ENCODE measurements at places on chromosomes 3 and 15.

DNA sequence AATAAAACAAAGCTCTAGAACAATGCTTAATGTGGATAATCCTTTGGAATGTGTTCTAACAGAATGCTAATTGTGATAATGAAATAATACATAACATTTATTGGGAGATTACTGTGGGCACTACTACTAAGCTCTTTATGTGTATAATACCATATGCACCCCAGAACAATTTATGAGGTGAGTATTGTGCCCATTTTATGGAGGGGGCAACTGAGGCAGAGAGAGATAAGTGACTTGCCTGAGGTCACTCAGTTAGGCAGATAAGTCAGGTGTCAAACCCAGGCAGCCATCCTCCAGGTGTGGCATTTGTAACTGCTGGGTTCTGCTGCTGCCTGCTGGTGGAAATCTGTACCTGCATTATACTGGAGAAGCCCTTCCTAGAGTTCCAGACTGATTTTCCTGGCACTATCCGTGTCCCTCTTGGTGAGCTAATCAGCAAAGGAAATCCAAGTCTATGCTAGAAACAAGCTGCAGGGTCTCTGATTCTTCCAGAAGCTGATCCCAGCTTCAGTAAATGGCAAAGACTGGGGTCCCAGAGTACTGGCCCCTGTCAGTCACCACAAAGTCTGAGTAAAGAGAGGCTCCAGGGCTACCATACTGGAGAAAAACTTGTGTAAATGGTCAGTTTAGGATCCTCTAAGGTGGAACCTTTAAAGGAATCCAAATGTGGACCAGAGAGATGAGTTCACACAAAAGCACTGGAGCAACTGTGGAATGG is 22.6 kb upstream of the RBP1 start:
- DNase-seq, result peak; percentile 33

DNA sequence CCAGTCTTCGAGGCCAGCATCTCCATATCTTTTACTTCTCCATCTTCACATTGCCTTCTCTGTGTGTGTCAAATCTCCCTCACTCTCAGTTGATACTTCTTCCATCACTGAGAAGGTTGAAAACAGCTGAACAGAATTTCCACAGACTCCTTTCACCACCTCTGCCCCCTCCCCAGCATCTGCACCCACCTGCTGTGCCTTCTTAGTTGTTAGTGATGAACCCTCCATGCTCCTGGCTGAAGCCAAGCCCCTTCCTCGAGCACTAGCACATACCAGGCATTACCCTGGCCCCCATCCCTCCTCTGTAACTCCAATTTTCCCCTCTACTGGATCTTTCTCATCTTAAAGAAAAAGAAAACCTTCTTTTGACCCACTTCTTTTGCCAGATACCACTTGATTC is 27.8 kb upstream of the ESYT3 start:
- DNase-seq, result no peak

DNA sequence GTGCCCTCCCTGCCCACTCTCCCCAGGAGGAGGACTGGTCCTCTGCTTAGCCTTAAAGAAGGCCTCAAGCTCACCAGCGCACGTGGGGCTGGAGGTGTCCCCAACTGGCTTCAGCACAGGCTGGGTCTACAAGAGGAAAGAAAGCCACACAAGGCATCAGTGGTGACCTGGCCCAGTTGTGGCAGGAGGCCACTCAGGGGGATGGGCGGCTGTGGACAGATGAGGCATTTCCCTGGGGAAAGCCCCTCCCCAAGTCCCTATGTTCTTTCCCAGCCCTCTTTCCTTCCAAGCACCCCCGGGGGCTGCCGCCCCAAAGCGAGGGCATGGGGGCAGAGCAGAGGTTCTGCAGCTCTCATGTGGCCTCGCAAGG is 155.2 kb upstream of the TLE3 start:
- DNase-seq, result no peak

DNA sequence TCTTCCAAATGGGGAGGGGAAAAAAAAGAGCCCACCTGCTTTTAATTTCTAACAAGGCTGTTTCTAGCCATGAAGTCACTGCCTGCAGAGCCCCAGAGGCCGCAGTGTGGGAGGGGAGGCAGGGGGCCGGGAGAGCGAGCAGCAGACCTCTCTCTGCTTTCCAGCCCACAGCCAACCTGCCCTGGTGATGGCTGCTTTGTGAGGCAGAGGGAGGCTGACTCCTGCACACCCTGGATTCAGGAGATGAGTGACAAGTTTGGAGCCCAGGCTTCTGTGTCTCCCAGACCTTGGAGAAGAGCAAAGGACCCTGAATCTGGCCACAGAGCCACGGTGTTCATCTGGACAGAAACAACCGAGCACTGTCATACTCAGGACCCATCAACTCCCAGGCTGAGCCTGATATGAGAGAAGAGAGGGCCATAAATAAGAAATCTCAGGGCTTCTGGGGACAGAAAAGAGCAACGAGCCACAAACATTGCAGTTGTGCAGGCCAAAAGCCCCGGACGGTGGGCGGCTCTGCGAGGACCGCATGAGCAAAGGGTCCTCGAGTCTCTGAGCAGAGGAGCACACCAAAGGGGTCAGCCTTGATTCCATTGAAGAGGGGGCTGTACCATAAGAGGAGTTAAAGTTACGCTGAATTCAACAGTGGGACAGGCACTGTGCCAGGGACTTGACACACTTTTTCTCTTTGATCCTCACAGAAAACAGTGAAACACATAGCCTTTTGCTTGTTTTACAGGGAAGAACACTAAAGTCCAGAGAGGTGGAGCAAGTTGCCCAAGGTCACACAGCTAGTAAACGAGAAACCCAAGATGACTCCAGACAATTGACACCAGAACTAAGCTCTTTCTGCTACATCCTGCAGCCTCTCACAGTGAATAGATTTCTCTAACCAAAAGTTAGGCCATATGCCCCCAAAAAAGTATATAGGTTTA is 97.2 kb downstream of the SEMA5B start:
- no peak for DNase-seq

- DNase-seq, result no peak
Observed at GRCh38 chr3:190132371-190132770, 11.7 kb upstream of the P3H2 start.

- DNase-seq, result no peak
Observed at GRCh38 chr3:136465296-136465695, 215.2 kb downstream of the PCCB start.

DNA sequence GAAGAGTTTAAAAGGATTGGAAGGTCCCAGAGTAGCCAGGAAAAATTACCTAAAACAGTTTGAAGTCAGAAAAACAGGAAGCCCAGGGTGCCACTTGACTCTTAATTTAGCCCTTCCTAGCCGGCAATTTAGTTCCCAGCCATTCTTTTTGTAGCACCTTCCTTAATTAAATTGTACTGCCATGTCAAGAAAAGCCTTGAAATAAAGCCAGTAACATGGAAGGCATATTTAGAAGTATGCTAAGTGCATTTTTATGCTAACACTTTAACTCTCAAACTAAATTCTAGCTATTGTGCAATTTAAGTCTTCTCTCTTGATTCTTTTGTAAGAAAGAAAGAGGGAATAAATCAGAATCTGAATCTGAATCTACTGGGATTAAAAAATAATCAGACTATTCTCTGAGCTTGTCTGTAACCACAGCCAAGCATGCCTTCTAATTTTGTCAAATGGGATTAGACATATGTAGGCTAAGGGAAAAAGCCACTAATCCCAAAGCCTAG is 43.2 kb downstream of the MAP3K13 start:
- no peak for DNase-seq

DNA sequence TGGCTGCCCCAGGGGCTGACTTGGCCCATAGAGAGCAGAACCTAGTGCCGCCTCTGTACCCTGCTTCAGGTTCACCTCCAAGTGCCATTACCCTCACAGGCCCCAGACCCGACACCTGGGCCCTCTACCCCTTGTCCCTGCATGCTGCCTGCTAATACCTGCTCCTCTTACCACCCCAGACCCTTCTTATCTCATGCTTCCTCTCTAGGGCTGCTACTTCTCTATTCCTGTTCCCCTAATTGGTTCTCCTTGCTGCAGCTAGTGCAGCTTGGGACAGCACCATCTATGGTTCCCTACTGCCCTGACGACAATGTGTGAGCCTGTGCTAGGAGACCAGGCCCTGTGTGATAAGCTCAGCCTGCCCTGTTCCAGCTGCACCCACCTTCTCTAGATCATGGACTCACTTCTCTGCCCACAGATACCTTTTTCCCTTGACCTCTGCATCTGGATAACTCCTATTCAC is 15.3 kb downstream of the HDAC11 start:
- DNase-seq, result no peak

GRCh38 chr15:93173369-93173768 is 84.4 kb upstream of the RGMA start:
- no peak for DNase-seq

- DNase-seq, result peak; percentile 78
Observed at GRCh38 chr15:68679961-68680371, 101.2 kb downstream of the CORO2B start.

DNA sequence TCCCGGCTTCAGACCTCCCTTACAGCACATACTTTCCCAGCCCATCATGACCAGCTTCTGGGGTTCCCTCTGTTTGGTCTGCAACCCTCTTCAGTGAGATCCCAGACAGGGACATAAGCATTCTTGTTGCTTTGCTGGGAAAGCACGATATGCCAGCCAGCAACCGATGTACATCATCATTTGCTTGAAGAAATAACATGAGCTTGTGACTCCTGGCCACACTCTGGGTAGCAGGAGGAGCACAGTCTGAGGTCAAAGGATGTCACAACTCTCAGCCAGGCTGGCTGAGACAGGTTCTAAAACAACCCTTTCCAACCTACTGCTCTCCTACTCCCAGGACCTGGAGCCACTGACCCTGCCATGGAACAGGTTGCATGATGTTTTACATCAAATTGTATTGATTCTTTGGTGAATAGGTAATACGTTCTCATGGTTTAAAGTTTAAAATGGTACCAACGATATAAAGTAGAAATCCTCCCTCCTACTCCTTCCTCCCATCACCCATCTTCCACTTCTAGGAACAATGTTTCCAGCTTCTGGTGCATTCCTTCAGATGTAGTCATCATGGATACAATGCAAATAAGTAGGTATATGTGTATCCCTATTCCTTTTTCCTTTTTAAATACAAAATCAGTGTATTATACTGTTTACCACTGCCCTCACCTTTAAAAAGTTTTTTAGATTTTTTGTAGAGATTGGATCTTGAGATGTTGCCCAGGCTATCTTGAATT is 190.3 kb downstream of the OPA1 start:
- no peak for DNase-seq

DNA sequence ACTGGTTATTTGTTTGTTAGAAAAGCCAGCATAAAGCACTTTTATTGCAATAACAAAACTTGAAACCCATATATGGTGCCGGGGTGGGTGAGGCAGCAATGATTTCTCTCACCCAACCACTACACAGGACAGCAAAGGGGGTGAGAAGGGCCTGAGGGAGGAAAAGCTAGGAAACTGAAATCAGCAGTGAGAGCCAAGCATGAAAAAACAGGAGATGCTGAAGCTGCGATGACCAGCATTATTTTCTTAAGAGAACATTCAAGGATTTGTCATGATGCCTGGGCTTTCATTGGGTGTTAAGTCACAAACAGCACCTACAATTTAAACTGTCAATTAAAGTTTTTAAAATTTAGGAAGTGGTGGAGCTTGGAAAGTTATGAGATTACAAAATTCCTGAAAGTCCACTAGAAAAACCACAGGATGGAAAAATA is 11.9 kb upstream of the TM4SF4 start:
- DNase-seq, result peak; percentile 30

DNA sequence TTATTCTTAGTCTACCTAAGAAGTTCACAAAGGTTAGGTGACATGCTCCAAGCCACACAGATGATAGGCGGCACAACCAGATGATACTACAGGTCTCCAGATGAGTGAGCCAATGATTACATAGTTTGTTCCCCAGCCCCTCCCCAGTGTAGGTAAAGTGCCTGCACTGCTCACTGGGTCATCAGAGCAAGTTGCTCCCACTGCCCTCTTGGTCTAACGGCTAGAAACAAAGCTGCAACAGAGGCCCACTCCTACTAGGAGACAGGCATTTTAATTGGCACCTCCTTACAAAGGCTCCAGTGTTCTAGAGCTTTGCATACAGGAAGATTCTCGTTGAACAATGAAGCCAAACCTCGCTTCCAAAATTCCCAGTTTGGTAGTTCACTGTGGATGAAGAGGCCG is 47.3 kb downstream of the TMEM44 start:
- DNase-seq, result no peak

GRCh38 chr3:111650378-111651275 is 55.5 kb upstream of the ZBED2 start:
- peak; percentile 5 for DNase-seq

DNA sequence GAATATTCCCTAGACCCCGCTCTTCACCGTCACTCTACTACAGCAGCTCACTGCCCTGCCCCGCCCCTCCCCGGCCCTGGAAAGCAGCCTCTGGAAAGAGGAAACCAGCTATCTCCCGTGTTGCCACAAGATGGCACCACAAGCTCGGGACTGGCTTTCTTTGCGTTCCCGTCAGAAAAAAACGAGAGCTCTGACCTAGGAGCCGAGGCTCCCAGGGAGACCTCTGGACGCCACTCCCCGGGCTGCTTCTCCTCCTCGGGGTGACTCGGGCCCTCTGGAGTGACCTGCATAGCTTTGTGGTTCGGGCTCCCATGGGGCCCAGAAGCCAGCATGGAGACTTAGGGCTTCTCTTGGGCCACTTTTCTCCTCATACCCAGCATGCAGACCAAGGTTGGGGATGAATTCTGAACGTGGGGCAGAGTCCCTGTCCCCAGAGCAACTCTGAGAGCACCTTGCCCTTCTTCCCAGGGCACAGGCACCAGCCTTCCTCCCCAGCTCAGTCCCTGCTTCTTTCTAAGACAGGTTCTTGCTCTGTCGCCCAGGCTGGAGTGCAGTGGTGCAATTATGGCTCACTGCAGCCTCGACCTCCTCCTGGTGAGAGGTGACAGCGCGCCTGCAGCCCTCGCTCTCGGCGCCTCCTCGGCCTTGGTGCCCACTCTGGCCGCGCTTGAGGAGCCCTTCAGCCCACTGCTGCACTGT is 19.0 kb downstream of the STOML1 start:
- DNase-seq, result peak; percentile 89

DNA sequence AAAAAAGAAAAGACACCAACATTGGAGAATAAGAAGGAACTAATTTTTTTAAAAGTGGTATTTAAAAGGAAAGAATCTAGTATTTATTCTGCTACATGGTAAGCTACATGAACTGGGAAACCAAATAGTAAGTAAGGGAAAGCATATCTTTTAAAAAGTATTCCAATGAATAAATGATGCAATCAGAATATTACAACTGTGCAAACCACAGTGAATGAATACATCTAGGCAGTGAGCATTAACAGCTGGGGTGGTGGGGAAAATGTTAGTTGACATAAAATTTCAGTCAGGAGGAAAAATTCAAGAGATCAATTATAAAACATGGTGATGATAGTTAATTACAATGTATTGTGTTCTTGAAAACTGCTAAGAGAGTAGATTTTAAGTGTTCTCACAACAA is 16.9 kb downstream of the ICE2 start:
- no peak for DNase-seq

GRCh38 chr15:101451846-101452245 is 37.7 kb downstream of the PCSK6 start:
- DNase-seq, result no peak

DNA sequence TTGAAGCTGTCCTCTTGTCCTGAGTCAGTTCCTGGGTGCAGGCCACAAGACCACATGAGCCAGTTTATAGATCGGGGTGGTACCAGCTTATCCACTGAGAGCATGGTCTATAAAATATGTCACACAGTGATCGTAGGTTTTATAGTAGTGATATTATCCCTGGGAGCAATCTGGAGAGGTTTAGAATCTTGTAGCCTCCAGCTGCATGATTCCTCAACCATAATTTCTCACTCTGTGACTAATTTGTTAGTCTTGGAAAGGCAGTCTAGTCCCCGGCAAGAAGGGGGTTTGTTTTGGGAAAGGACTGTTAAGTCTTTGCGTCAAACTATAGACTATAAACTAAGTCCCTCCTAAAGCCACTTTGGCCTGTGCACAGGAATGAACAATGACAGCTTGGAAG is 693.0 kb upstream of the CADM2 start:
- no peak for DNase-seq

- DNase-seq, result peak; percentile 44
Observed at GRCh38 chr3:52245322-52246263, at the start of gene PPM1M. Gene PPM1M, plus strand, starts transcription at chr3:52245759. Its CDS starts 66 bp downstream, at chr3:52245825.

All from myocyte (in vitro differentiated cells).